Amygdala (tissue), 56 donors: ENCODE measurements at places on chromosomes 12 and 14.

DNA sequence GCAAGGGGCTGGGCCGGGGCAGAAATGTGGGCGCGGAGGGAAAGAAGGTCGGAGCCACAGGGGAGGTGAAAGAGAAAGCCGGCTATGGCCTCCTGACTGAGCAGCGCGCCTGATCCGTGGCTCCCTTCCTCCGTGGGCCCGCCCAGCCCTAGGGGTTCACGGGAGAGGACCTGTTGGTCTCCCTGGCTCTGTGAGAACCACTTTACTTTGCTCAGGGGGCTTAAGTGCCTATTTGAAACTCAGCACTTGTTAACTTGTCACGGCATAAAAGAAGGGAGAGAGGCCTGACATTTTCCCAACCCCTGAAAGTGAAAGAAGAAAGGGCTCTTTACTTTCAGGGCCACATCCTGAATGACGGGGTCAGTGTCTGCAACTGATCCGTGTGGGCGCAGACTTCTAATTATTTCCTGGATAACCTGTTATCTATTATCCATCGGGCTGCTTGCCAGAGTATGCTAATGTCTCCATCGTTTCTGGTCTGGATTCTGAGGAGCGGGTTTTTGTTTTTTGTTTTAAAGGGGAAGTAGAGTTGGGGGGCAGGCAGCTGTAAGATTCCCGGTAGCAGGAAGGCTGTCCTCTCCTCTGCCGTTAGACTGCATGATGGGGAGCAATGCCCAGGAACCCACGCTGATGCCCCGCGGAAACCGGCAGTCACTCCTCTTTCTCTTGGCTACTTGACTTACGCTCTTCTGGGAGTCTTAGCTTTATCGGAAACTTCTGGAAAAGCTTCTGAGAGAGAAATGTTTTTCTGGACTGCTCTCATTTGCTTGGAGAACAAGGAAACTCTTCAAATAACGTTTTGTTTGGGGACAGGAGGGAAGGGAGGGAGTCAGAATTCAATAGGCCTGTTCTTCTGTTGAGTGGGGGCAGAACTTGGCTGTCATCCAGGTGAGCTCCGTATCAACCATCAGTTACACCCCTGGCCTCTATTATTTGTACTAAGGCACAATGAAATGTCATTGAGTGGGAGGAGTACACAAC, 127.7 kb upstream of the MAX start:
- DNase-seq: peak; percentile 56

- DNase-seq: peak; percentile 40
These were observed 106.3 kb downstream of the PTCSC3 start for GRCh38 chr14:36070031-36070719.

DNA sequence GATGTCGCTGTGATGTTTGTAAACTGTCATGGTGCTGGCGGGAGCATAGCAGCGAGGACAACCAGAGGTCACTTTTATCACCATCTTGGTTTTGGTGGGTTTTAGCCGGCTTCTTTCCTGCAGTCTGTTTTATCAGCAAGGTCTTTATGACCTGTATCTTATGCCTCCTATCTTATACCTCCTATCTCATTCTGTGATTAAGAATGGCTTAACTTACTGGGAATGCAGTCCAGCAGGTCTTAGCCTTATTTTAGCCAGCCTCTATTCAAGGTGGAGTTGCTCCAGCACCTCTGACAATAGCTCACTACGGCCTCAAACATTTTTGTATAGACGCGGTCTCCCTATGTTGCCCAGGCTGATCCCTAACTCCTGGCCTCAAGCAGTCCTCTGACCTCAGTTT, 53.7 kb downstream of the B4GALNT3 start:
- no peak for DNase-seq

GRCh38 chr12:16130343-16130742, 147.1 kb downstream of the SLC15A5 start:
- no peak for DNase-seq

- no peak for DNase-seq
These were observed 155.4 kb upstream of the GZMB start for GRCh38 chr14:24789378-24789884.

- no peak for DNase-seq
These were observed 904 bp upstream of the PAPOLA start for GRCh38 chr14:96501217-96501739.

- no peak for DNase-seq
These were observed 554.9 kb downstream of the NRXN3 start for GRCh38 chr14:78725086-78725485.

- no peak for DNase-seq
These were observed 213.7 kb upstream of the BMP4 start for GRCh38 chr14:54170301-54170700.

- no peak for DNase-seq
These were observed 419.8 kb upstream of the SEL1L start for GRCh38 chr14:81953419-81953818.

GRCh38 chr12:22687361-22688076, 62.5 kb downstream of the ETNK1 start:
- no peak for DNase-seq

DNA sequence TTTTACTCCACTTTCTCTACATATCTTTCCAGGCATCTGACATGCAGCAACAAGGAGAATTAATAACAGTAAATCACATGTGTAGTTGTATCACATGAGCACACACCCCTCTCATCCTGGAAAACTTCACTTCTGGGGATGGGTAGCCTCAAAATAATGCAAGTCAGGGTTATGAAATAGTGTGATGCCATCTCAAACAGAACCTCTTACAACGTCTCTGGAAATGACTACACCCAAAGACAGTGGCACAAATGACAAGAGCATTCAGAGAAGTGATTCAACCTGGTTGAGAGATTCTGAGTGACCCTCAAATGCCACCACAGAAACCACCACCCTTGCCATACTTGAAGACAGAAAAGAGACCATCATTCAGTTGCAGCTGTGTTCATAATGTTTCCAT, 2.8 kb downstream of the DIO2 start:
- DNase-seq: no peak

DNA sequence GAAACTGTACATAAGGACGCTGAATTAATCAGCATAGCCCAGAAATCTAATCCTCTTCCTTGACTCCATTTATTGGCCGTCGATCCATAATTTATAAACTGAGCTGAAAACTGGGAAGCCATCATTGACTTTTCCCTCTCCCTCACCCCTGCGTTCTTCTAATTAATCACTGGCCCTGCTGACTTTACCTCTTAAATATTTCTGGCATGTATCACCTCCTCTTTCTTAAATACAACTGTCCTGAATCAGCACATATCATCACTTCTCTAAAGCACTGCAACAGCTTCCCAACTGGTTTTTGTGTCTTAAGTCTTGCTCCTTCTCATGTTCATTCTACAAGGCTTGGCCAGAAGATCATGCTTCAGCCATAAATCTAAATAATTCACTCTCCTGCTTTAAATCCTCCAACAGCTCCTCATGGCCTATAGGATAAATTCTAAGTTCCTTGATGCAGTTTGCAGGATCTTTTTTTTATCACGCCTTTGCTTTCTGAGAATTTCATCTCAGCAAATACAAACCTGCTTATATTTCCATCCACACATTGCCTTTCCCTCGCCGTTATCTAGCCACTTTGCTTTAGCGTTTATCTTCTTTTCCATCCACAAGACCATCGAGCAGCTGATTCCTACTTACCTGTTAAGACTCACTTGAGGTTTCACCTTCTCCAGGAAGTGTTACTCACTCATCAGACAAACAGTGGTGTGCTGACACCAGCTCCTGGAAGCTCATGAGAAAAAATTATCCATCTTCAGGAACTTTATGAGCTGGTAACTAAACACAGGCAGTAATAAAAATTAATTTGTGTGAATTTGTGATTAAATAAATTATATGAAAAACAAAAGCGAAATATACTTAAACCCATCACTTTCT, 295.6 kb upstream of the FLRT2 start:
- no peak for DNase-seq

GRCh38 chr12:53616950-53617349, 9.2 kb downstream of the ATF7 start:
- no peak for DNase-seq

GRCh38 chr12:28893365-28893764, 255.7 kb upstream of the FAR2 start:
- no peak for DNase-seq

GRCh38 chr12:122835750-122836026, 431 bp downstream of the HIP1R start:
- DNase-seq: no peak

- DNase-seq: no peak
These were observed 83.2 kb downstream of the PAH start for GRCh38 chr12:102833687-102834441.

GRCh38 chr12:60568914-60569313, 973.1 kb downstream of the SLC16A7 start:
- DNase-seq: no peak

- DNase-seq: no peak
These were observed 22.7 kb downstream of the CCDC198 start for GRCh38 chr14:57470909-57471308.

DNA sequence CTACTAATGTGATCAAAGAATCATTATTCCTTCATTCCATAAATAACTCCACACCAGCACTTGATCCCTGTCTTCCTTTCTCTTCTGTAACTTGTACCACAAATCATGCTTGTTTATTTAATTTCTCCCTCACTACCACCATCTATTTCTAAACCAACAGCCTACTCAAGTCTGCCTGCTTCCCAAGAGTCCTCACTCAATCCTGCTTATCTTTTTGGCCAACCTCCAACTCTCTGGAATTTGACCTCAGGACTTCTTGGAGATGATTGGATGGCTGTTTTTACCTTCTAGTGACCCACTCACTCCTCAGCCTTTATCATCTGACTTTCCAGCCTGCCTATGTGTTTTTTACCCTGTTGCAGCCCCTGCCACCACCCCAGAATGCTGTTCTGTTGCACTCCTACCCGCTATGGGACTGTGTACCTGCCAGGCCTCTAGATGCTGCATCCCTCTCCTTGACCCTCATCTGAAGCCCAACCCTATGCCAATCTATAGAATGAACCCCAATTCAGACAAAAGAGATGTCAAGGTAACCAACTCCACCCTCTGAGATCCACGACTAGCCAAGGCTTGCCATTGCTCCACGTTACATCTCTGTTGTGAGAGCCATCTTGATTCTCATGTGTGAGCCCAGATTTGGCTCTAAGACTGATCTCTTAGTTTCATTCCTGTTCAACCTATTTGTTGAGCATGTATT, 150.2 kb upstream of the PLEKHG7 start:
- no peak for DNase-seq

DNA sequence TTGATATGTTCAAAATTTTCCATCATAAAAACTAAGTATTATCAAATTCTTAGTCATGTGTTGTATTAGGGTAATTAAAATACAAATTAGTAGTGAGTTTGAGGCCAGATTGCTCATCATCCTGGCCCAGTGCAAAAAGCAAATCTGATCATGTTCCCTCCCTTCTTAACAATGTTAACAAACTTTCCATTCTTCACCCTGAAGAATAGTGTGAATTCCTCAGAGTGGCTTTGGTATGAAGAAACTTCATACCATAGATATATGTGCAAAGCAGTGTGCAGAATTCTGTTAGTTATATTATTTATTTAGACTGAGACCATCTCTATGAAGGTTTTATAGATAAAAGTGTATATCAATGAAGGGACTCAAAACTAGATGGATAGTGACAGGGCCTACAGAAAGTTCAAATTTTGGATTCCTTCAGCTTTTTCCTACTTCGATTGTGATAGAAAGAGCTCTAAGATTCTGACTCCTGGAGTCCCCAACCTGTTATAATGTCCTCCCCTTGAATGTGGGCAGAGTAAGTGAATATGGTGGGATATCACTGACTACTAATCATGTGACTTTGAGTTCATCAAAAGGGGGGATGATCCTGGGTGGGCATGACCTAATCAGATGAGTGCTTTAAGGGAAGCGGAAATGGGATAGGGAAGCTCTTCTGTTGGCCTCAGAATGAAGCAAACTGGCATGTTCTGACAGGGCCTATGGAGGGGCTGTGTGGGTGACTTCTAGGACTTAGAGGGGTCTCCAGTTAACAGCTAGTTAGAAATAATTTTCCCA, 271.4 kb downstream of the BTG1 start:
- DNase-seq: no peak

GRCh38 chr12:125406131-125406530, 340.9 kb downstream of the AACS start:
- no peak for DNase-seq

GRCh38 chr12:59067083-59067482, 146.8 kb upstream of the LRIG3 start:
- no peak for DNase-seq

GRCh38 chr12:113333877-113334785, 778 bp downstream of the SLC8B1 start:
- DNase-seq: no peak

DNA sequence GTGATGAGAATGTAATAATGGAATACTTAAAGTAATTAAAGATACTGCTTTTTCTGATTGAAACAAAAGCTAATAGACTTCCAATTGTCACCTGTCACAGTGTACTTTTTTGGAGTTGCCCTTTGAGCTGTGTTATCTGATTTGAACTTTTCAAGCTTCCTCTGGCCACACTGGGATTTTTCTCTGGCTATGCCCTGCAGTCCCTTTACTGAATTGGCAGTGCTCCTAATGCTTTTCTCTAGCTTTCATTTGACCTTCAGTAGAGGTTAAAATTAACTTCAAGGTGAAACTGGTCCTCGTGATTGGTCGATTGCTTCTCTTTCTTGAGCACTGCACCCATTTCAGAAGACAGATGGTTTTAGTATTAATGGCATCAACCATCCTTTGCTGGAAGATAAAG, 89.2 kb downstream of the CRADD start:
- no peak for DNase-seq

- DNase-seq: no peak
These were observed 21.3 kb upstream of the RIN3 start for GRCh38 chr14:92492258-92492657.

- no peak for DNase-seq
These were observed 201.9 kb upstream of the FOXN3 start for GRCh38 chr14:89618811-89619551.

DNA sequence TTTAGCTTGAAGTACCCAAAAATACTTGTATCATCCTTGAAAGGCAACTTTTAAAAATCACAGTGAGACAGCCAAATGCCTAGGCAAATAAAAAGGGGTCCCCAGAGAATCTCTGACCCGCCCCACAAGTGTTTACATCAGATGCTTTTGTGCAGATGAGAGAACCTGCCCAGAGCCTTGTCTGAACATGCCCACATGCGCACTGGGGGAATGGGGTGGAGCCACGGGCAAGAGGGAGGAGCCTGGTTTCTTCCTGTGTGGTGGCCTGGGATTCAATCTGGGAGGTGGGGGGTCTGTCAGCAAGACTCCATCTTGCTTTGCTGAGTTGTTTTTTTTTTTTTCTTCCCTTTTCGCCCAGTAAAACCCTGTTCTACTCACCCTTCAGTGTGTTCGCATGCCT, 381.7 kb upstream of the CCDC196 start:
- DNase-seq: no peak
